NCI-H2171 (cell line): ENCODE measurements at places on chromosomes 7 and 10.

- DNase-seq, result no peak
Measured at GRCh38 chr10:9229702-9230244, 1175.3 kb downstream of the GATA3 start.

DNA sequence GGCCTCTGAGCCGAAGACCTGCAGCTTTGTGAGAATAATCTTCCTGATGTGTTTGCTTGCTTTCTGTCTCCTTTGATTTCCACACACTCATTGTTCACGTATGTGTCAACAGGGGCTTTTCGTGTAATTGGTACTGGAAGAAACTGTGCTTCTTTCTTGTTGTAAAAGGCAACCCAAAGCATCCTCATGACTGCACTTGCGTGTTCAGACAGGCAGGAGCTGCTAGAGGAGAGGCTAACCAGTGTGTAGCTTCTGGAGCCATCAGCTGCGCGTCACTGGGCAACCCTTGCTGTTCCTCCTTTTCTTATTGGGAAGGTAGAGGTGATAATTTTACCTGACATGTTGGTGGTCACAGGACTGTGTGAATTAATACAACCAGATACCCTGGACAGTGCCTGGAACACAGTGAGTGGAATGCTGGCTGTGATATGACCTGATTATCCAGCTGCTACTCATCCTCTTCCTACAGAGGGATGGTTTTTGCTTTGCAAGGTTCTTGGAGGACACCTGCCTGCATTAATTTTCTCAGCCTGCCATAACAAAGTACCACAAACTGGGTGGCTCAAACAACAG lies 213.0 kb downstream of the ABCA13 start:
- no peak for DNase-seq

DNA sequence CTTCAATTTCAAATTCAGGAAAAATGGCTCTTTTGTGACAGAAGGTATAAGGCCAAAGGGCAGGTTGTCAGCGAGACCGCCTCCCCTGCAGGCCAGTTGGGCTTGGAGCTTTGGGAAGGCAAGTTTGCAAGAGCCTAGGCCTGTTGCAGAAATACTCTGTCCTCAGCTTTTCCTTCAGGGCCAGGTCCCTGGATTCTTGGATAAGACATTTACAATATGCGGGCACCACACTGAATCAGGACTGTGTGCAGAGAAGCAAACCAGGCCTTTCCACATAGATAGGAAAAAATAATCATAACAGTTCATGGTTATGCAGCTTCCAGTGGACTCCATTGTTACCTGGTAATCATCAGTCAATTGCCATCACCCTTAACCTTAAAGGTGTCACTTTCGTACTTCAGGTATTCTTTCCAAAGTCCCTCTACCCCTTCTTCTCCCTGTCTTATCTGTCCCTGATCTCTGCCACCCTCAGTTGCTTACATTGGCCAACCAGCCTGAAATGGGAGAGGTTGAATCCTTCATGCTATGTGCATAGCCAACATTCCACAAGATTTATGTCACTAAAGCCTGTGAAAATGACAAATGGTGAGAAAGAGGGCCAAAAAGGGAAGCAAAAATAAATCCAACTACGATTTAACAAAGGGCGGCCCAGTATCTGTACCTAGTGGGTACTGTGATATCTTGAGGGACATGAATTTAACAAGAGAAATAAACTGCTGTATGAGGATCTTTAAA lies 304.5 kb upstream of the NFE2L3 start:
- no peak for DNase-seq

- DNase-seq, result peak; percentile 17
Measured at GRCh38 chr10:124708246-124708779, 35.9 kb downstream of the FAM53B start.

DNA sequence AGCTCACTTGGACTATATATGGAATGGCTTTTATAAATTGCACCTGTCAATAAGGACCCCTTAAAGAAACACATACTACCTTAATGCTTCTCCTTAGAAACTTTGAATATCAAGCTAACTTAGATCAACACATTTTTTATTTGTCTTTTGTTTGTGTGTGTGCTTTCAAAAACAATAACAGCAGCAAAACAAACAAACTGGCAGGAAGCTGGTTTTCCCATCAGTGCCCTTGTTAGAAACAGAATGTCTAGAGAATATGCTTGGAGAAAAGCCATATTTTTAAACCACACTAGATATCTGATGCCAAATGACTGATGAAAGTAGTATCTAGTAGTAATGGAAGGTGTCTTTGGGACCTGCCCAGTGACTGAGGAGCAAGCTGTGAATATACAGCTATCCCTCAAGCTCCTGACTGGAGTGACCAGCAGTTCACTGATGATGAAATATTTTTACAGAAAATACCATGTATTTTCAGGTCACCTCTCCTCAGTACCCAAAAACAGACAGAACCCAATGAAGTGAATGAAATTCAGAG lies 1.0 kb downstream of the PDE1C start:
- DNase-seq, result no peak

- no peak for DNase-seq
Measured at GRCh38 chr7:140079121-140079536, 16.4 kb upstream of the PARP12 start.

- DNase-seq, result no peak
Measured at GRCh38 chr10:77016855-77017254, 620.8 kb downstream of the KCNMA1 start.

- DNase-seq, result no peak
Measured at GRCh38 chr7:51482976-51483375, 166.4 kb upstream of the COBL start.

DNA sequence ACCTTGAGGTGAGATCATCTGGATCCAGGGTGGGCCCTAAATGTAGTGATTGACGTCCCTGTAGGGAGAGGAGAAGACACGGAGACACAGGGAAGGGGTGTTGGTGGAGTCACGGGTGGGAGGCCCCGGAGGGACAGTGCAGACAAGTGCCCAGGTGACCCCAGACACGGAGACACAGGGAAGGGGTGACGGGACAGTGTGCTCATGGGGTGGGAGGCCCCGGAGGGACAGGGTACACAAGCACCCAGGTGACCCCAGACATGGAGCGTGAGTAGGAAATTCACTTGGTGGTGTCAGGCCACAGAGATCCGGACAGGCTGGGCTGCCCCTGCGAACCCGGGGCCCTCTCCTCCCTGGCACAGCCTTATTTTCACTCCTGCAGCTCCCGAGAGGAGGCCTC lies 176.9 kb downstream of the PTPRN2 start:
- no peak for DNase-seq

DNA sequence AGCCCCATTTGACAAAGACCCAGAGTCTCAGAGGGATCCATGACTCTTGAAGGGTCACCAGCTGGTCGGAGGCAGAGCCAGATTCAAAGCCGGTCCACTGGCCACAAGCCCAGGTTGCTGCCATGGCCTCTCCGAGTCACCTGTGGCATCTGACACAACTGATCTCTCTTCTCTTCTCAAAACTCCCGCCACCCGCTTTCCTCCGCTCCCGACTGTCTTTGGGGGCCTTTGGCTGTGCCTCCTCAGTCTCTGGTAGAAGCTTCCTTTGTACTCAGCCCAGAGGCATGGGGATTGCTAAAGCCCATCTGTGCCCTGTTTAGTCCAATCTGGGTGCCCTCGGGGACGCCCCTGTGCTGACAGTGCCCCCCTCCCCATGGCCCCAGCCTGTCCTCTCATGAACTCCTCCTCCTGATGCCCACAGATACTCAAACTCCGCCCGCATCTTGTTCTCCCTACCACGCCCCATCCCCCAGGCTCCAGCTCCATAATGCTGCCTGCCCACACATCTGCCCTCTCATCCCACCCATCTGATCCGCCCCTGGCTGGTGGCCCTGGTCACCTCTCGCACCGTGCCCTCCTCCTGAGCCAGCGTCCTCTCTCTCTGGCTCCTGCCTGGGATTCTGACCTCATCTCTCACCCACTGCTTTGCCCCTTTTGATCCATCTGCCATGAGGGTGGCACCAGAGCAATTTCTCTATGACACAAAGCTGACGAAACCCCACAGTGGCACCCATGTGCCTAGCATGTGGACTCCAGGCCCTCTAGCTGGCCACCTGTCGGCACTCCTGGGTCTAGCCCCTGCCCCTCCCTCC lies 150.6 kb downstream of the SLIT1 start:
- DNase-seq, result no peak
